ENCODE measurements at places on chromosomes 1 and 21. TPM values are rescaled to one million over a fixed set of nuclear protein-coding genes. Genes with fewer than 3 reads are reported as not detected.

DNA sequence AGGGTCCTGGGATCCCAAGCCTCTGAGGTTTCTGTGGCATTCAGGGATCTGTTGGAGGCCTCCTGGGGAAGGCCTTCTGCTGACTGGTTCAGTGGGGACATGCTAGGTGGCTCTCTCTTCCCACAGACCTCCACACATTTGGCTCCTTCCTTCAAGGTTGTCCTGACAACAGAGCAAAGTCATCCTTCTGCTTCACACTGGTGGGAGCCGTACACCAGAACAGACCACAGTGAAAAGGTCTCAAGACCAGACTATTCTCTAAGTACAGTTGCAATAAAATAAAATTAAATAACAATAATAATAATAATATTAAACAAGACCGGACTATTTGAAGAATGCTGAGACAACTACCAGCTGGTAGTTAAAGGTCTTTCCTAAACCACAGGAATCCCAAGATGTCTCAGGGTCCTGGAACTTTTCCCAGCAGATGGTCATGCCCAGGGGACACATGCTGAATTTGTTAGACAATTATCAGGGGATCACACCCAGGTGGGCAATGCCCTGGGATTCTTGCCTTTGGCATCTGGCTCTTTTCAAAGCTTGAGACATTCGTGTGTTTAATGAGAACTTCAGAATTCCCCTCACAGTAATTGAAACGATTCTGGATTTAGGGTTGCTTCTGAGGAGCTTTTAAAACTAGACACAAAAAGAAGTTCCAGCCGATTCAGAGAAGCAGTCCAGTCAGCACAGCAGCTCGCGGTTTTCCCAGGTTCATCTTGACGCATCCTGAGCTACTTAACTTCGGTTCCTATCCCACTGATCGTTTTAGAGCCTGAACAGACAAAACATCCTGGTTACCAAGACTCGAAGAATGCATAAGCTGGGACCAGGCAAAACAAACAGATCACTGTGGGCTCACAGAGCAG lies 22.9 kb downstream of the HTR1D start:
- H3K4me1 ChIP-seq = no peaks in the 10 kb centered on the region
- no peak overlapping the region for H3K4me3 ChIP-seq
- no peak for DNase-seq
- H3K27ac ChIP-seq = no peak overlapping the region

DNA sequence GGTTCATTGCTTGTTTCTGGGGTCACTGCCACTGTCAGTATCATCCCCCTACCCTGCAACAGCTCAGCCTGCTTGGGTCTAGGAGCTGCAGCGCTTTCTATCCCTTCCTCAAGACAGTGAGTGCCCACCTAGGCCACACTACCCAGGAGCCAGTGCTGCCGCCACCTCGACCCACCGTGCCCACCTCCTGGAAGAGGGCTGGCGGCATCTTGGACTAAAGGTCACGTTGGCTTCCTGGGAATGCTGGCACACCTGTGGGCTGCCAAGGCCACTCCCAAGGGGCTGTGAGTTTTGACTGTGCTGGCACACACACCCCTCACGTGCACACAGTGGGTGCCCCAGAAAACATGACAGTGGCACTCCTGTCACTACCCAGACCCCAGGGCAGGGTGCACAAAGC lies 22.1 kb downstream of the CRYAA start:
- no peaks in the 10 kb centered on the region for H3K36me3 ChIP-seq
- DNase-seq = no peak
- no peak overlapping the region for H3K4me3 ChIP-seq

- peaks cover 2% of the 10 kb centered on the region for H3K4me1 ChIP-seq
- H3K27ac ChIP-seq = no peak overlapping the region
- no peaks in the 10 kb centered on the region for H3K27me3 ChIP-seq
- no peaks in the 10 kb centered on the region for H3K36me3 ChIP-seq
- no peak overlapping the region for H3K4me3 ChIP-seq
- no peak for DNase-seq
Observed at GRCh38 chr1:234627009-234627950, 17.3 kb upstream of the IRF2BP2 start.

DNA sequence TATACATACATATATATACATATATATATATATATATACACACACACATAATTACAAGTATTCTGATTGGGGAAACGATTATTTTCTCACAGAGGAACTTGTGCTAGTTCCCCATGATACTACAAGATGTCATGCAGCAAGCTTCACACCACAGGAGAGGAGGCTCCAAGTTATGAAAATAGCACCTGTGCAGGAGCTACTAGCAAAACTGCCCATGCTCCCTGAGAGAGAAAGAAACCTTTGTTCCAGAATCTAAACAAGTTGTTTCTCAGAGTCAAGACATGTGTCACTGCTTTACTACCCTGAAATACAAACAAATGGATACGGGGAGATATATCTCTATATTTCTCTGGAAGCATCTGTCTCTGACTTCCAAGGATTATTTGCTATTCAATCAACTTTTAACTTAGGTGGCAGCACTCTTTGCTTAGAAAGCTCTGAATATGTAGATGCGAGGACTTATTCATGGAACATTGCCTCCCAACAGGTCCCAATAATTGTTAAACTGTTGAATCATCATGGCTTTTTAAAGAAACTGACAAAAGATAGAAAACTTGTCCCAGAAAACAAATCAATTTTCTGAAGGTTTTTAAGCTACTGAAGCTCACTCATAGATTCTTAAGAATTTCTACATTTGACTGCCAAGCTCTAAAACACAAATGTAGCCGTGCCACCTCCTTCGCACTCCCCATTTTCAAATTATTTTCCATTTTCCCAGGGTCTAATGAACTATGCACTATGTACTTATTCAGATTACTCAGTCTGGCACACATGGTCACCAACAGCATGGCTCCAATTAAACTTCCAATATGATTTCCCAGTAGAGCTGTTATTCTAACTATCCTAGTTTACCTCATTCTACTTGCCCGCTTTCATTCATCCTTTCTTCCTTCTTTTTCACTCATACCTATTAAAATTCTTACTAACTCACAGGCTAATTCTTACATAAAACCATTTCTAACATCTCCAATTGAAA lies 929.1 kb downstream of the LTN1 start:
- H3K27ac ChIP-seq = no peak overlapping the region
- no peaks in the 10 kb centered on the region for H3K36me3 ChIP-seq
- no peak overlapping the region for H3K4me3 ChIP-seq
- no peak for DNase-seq
- peaks cover 3% of the 10 kb centered on the region for H3K4me1 ChIP-seq

DNA sequence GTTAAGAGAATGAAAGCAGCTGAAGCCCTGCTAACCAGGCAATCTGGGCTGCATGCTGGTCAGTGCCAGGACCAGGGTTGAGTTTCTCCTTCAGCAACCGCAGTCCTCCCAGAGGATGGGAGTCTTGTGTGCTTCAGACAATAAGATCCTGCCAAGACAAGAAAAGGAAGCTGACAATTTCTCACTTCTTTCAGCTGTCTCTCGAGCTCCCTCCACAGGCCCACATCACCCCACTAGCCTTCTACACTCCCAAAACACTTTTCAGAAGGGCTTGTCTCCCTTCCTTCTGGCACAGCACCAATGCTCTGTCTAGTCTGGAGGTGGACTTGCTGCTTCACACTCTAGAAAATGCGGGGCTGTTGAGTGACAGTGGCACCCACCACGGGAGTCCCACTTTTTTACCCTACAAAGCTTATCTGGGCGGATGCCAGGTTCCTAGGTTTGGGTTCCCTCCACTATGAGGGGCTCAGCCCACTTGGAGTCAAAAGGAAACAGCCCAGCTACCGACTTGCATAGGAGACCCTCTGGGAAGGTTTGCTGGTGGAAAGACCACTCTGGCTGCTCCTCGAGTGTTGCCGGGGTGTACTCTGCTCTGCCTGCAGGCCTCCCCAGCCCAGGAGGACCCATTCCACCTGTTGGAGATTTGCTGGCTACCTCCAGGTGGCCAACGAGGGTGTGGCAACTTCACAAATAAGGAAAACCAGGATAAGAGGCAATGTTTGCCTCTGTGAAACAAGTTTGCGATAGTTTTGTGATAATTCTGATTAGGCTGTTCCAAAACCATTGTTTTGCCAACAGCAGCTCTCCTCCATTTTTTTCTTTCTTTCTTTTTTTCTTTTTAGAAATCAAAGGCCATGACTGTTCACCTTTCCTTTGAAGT lies 68.9 kb downstream of the TENT5C start:
- peaks cover 22% of the 10 kb centered on the region for H3K27me3 ChIP-seq
- peaks cover 21% of the 10 kb centered on the region for H3K4me1 ChIP-seq
- H3K4me3 ChIP-seq = no peak overlapping the region
- no peak overlapping the region for H3K27ac ChIP-seq
- DNase-seq = peak; percentile 85
- no peaks in the 10 kb centered on the region for H3K36me3 ChIP-seq

DNA sequence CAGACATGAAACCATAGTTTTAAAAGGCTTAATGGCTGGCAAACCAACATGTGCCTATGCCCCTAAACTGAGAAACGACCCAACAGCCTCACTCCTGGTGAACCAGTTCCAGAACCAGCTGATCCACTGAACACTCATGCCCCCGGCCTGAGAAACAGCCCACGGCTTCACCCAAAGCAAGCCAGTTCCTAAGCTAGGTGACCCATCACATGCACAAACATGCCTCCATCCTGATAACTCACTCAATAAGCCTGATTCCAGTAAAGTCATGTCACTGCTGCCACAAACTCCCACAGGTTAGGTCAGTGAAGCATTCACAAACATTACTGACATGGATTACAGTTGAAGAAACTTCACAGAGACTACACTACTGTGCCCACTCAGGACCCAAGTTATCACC lies 161.6 kb downstream of the USH2A start:
- no peak overlapping the region for H3K27ac ChIP-seq
- no peaks in the 10 kb centered on the region for H3K27me3 ChIP-seq
- no peaks in the 10 kb centered on the region for H3K36me3 ChIP-seq
- DNase-seq = no peak
- H3K4me3 ChIP-seq = no peak overlapping the region

DNA sequence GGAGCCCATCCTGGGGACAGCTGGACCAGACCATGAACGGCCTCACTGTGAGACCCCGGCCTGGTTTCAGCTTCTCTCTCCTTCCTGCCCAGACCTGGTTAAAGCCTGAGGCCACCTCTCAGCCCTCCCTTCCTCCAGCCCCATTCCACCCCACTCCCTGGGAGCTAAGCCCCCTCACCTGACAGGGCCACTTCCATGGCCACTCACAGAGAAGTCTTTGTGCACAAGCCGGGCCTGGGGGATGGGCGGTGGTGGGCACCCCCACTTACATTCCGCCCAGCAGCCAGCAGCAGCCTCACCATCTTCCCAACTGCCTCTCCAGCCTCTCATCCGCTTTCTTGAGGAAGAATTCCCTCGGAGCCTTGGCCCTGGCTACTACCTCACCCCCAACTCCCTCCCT lies 40.4 kb downstream of the RHBG start:
- H3K27ac ChIP-seq = no peak overlapping the region
- no peaks in the 10 kb centered on the region for H3K4me1 ChIP-seq
- H3K4me3 ChIP-seq = no peak overlapping the region
- no peaks in the 10 kb centered on the region for H3K36me3 ChIP-seq
- DNase-seq = no peak

The FCGR2B gene
- not detected for total RNA-seq

The ROR1 gene
- not detected for total RNA-seq

The ARMH1 gene
- 133 TPM for total RNA-seq

The FAM72D gene
- total RNA-seq = 7.5 TPM
